ENCODE measurements at places on chromosomes 3 and 15. TPM values are rescaled to one million over a fixed set of nuclear protein-coding genes. Genes with fewer than 3 reads are reported as not detected.

GRCh38 chr3:44072601-44073540, 168.8 kb upstream of the TOPAZ1 start:
- H3K36me3 ChIP-seq = no peaks in the 10 kb centered on the region
- no peak overlapping the region for H3K27ac ChIP-seq
- no peaks in the 10 kb centered on the region for H3K4me1 ChIP-seq

GRCh38 chr3:151306168-151306810, 10.3 kb downstream of the GPR87 start:
- no peak overlapping the region for H3K27ac ChIP-seq
- H3K36me3 ChIP-seq = no peaks in the 10 kb centered on the region
- no peaks in the 10 kb centered on the region for H3K27me3 ChIP-seq
- H3K4me3 ChIP-seq = no peak overlapping the region

- H3K36me3 ChIP-seq = no peaks in the 10 kb centered on the region
- no peak overlapping the region for H3K27ac ChIP-seq
- no peak overlapping the region for H3K4me3 ChIP-seq
- H3K27me3 ChIP-seq = no peaks in the 10 kb centered on the region
These were observed 48.9 kb upstream of the FMN1 start for GRCh38 chr15:33243393-33243792.

DNA sequence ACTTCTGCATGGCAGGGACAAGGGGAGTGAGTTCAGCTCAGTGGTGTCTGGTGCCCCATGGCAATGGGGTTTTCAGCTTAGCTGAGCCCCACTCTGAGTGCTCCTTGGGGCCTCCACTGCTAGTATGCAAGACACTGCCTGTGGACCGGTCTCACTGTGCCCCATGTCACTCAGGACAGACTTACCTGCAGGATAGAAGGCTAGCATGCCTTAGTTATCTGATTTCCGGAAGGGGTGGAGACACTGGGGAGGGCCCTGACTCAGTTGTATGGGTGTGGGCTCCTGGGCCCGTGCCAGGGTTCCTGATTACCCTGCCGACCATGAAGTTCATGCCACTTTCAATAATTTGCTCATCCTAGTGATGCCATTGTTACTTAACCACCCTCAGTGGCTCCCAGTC, 4.3 kb upstream of the SLC6A20 start:
- H3K4me3 ChIP-seq = no peak overlapping the region
- H3K36me3 ChIP-seq = peaks cover 12% of the 10 kb centered on the region
- DNase-seq = no peak
- H3K27me3 ChIP-seq = peaks cover 26% of the 10 kb centered on the region

DNA sequence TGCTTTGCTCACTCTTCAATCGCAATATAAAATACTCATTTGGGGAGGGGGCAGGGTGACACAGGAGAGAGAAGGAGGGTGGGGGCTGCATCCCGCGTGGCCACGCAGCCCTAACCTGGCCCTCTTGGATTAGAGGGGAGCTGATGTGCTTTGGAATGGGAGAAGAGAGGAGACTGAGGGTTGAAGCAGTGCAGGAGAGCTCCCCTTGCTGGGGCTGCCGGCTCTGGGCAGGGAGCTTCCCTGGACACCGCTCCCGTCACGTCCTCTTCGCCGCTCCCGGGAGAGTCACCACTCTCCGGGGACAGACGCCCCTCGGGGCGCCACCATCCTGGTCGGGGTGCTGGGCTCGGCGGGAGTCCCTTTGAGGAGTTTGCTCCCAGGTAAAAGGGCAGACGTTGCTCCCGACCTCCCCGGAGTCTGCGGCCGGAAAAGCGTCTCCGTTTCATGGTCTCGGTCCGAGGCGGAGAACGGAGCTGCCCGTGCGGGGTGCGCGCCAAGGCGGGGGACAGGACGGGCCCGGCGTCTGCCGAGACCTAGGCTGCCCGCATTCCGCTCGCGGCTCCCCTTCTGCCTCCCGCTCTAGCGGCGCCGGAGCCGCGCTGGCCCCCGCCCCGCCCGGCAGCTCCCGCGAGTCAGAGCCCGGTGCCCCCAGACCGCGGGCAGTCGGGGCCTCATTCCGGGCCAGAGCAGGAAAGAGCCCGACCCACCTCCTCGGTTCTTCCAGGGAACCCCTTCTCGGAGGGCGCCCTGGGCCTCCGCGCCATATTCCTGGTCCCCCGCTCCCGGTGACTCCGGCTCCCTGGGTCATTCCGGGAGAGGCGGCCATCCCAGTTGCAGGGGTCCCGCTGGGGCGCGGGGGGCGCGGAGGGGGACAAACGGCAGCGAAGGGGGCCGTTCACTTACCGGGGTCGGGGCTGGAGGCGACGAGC, 603 bp downstream of the SLC7A14 start:
- H3K27ac ChIP-seq = no peak overlapping the region
- H3K4me3 ChIP-seq = no peak overlapping the region
- peaks cover 41% of the 10 kb centered on the region for H3K27me3 ChIP-seq
- H3K4me1 ChIP-seq = no peaks in the 10 kb centered on the region
- DNase-seq = no peak

DNA sequence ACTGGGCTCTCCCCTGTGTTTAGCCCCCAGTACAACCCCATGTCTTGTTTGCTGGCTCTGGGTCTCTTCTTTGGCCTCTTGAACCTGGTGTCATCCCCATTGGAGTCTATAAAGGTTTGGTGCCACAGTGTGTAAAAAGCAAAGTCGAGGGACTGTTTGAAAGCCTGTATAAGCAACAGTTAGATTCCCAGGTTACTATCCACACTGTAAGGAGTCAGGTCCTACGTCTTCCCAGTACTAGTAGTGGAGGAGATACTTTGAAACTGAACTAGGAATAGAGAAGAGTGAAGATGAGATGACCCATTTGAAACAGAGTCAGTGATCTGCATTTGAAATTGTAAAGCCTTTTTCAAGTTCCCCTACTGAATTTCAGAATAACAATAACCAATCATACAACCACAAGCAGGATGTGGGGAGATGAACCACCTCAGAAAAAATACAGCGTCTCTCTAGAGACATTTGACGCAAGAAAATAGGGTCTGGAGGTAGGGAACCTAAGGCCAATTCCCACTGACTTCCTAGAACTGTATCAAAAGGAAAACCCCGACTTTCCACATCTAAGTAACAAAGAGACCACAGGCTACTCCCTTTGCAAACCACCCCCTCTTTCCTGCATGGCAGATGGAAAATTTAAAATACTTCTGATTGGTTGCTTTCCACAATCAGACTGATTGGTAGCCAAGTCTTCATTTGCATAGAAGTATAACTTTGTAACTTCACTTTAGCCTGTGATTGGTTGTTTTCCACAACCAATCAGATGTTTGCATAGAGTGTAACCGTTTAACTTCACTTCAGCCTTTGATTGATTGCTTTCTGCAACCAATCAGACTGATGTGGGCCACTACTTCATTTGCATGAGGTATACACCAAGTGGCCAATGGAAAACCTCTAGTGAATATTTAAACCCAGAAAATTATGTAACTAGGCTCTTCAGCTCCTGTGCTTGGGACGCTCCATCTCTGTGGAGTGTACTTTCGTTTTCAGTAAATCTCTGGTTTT, 49.9 kb upstream of the NEDD4 start:
- H3K27ac ChIP-seq = no peak overlapping the region
- DNase-seq = no peak
- H3K36me3 ChIP-seq = no peaks in the 10 kb centered on the region
- H3K4me3 ChIP-seq = no peak overlapping the region
- H3K4me1 ChIP-seq = peaks cover 3% of the 10 kb centered on the region

DNA sequence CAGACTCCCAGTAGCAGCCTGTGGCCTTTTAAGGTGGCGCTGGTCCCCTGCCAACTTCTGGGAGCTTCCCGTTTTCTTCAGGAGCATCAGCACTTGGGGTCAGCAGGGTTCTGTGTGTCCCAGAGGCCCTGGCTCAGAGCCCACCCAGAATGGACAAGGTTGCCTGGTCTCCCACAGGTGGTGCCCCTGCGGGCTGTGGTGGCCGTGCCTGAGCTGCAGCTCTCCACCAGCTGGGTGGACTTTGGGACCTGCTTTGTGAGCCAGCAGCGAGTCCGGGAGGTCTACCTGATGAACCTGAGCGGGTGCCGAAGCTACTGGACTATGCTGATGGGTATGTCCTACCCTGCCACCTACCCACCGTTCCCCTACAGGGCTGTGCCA, 15.5 kb downstream of the ACAA1 start:
- peaks cover 66% of the 10 kb centered on the region for H3K36me3 ChIP-seq
- no peaks in the 10 kb centered on the region for H3K4me1 ChIP-seq
- H3K27me3 ChIP-seq = no peaks in the 10 kb centered on the region
- H3K27ac ChIP-seq = no peak overlapping the region
- H3K4me3 ChIP-seq = no peak overlapping the region

GRCh38 chr3:2851835-2852234, 258.3 kb downstream of the IL5RA start:
- H3K27ac ChIP-seq = no peak overlapping the region
- H3K36me3 ChIP-seq = no peaks in the 10 kb centered on the region
- H3K4me1 ChIP-seq = no peaks in the 10 kb centered on the region
- no peak overlapping the region for H3K4me3 ChIP-seq

GRCh38 chr3:126550488-126551051, 8.2 kb downstream of the C3orf22 start:
- H3K4me1 ChIP-seq = no peaks in the 10 kb centered on the region
- no peak overlapping the region for H3K27ac ChIP-seq
- no peaks in the 10 kb centered on the region for H3K27me3 ChIP-seq

GRCh38 chr3:112425858-112426750, 73.2 kb downstream of the BTLA start:
- no peaks in the 10 kb centered on the region for H3K4me1 ChIP-seq
- H3K36me3 ChIP-seq = no peaks in the 10 kb centered on the region
- H3K27me3 ChIP-seq = no peaks in the 10 kb centered on the region
- no peak for DNase-seq
- no peak overlapping the region for H3K4me3 ChIP-seq
- H3K27ac ChIP-seq = no peak overlapping the region

The FANCD2OS gene
- not detected for total RNA-seq

The RASGRP1 gene
- 53.3 TPM for total RNA-seq

The TRPM1 gene
- total RNA-seq = 0.09 TPM

The RTP1 gene
- total RNA-seq = 0.05 TPM

The P2RY14 gene
- 8.2 TPM for total RNA-seq

The EFCC1 gene
- 1.0 TPM for total RNA-seq

The ARHGAP11A gene
- total RNA-seq = 25.2 TPM

The ITPR1 gene
- 23.9 TPM for total RNA-seq

The CLDN16 gene
- 0.52 TPM for total RNA-seq

The COL8A1 gene
- 0.09 TPM for total RNA-seq

Measured in thymus (tissue), 14 donors.